Activated effector memory CD4-positive, alpha-beta T cell treated with anti-CD3 and anti-CD28 coated beads, Interleukin-2, amount 50 U/mL, for 16 hours (primary cell): ENCODE measurements at places on chromosomes 4 and X.

- no peak for DNase-seq
Measured at GRCh38 chrX:6468706-6469105, 66.2 kb downstream of the VCX3A start.

DNA sequence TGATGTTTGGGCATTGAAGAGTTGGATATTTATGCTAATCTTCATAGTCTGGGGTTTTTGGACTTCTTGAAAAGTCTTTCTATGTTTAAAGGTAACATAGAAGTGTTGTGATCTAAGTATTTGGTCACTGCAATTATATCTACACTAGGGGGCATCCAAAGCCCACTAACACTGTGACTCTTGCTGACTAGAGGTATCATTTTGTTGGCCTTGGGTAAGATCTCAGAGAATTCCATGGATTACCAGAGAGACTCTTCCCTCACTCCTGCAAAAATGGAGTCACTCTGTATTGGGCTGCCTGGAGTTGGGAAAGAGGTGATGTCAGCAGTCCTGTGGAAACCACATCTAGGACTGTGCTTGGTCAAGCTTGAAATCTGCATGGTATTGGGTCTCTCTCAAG is 1077.6 kb downstream of the FAM133A start:
- no peak for DNase-seq

DNA sequence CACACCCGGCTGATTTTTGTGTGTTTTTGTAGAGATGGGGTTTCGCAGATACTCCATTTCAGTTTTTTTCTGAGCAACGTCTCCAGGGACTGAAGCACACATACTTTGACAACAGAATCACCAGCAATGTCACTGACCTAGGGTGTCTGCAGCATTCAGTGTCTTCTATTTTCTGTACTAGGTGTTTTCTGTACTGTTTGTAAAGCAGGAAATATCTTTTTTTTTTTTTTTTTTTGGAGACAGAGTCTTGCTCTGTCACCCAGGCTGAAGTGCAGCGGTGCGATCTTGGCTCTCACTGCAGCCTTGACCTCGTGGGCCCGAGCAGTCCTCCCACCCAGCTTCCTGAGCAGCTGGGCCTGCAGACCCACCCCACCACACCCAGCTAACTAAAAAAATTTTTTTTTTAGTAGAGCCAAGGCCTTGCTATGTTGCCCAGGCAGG is 8.9 kb downstream of the ADD1 start:
- DNase-seq, result no peak

DNA sequence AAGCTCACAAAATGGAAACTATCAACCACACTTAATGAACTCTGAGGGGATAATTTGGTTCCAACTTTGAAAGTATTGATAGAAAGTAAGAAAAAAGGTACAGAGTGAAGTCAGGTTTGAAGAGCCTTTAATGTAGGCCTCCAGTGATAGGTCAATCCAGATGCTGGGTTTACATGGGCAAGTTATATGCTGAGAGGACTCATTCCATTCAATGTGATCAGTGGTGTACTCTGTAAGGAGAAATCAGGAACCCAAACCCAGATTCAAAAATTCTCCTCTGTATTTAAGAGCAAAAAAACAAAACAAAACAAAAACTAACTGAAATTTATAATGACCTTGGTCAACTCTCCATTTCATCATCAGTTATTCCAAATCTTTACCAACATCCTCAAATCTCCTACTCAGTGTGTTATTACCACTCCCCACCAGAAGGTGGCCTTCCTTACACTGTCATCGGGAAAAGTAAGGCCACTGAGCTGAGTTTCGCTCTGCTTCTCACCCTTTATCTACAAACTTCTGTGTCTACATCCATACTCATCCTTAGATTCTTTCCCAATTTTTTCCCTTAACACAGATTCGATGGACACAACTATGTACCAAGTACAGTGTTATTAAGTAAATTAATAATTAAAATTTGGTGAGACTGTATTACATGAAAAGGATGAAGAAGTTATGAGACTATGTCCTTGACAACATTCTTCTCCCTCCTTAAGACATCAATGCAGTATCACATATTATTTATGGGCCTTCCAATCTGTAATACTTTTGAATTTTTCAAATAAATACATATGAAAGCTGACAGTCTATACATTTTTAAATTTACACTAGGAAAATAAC is 88.3 kb downstream of the ZAR1 start:
- peak; percentile 73 for DNase-seq

- no peak for DNase-seq
Measured at GRCh38 chr4:184732126-184732525, 1.8 kb downstream of the CENPU start.

DNA sequence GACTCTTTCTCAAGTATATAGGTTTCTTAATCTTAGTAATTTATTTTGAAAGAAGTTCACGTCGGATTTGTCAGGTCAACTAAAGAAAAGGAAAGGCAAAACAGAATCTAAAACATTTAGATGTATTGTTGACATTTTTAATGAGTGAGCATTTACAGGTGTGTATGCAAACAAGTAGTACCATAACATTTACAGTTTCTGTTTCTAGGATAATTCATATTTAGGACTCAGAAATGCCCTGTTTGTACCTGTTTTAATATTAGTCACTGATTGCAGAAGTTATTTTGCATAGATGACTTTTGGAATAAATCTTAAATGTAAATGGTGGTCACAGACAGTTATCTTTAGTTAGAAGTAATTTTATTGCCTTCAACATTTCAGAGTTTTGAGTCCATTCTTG is 151.3 kb upstream of the NUDT6 start:
- DNase-seq, result no peak

GRCh38 chrX:10173331-10173900 is 16.6 kb downstream of the CLCN4 start:
- DNase-seq, result no peak

- DNase-seq, result no peak
Measured at GRCh38 chr4:13059019-13059418, 425.1 kb downstream of the RAB28 start.

- no peak for DNase-seq
Measured at GRCh38 chrX:35890699-35891098, 28.8 kb upstream of the CFAP47 start.

DNA sequence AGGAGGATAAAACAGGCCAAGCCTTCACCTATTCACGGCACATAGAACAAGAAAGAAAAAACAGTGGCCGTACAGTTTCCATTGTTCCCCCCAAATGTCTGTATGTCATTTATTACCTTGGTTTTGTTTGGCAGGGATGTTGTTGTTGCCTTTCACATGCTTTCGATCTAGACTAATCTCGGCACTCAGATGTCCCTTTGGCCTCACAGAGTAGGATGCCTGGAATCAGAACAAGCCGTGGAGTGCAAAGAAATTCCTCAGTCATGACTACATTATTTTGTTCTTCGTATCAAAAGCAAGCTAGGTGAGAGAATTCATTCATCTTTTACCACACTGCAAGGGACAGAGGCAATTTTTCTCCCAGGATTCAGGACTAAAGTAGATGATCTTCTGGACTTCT is 106.9 kb downstream of the SMIM20 start:
- DNase-seq, result no peak

GRCh38 chrX:46573331-46573891 is at the start of gene CHST7:
Gene CHST7 (plus strand): TSS chrX:46573765. CDS start chrX:46573932, 167 bp downstream.
- peak; percentile 88 for DNase-seq

DNA sequence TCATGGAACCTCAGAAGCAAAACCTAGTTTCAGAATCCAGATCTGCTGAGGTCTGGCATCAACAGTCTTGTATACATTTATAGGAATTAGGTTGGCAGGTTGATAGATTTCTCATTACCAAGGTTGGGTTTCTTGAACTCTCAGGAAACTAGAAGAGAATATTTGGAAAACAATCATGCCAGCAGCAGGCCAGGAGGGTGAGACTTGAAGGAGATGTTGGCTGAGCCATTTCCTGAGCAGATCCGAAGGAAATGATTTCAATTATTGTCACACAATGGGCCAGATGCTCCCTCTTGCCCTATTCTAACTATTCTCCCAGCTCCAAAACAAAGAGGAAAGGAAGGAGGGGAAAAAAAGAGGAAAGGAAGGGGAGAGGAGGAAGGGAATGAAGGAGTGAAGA is 45.2 kb downstream of the SHROOM4 start:
- no peak for DNase-seq

- DNase-seq, result no peak
Measured at GRCh38 chr4:189802884-189803283, 137.8 kb upstream of the FRG1 start.

GRCh38 chr4:188989371-188989770 is 850.1 kb downstream of the TRIML1 start:
- no peak for DNase-seq

- DNase-seq, result no peak
Measured at GRCh38 chr4:155085843-155086530, 122.4 kb upstream of the NPY2R start.

- no peak for DNase-seq
Measured at GRCh38 chr4:49063670-49064069, 77.6 kb downstream of the CWH43 start.

DNA sequence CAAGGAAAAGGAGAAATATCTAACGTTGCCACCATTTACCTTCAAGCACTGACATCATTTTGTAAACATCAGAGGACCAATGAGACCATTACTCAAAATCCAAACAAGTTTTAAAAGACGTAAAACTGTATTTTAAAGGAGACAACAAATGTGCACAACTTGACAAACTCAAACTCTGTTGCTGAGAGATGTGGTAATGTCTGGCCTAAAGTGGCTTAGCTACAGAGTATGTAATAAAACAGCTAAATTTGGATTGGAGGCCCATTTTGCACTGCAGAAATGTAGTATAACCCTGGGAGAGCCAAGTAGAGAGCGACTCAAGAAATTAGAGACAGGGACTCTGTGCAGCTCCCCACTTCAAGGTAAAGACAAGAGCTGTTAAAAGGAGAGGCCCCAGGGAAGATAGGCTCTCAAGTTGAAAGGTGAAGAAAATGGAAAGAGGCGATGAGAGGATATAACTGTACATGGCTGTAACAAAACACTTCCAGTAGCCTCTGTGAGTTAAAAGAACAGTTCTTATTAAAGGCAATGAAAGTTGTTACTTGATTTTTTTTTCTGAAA is 20.3 kb downstream of the UNC5C start:
- DNase-seq, result no peak
